ENCODE measurements at places on chromosomes 11 and 22. TPM values are rescaled to one million over a fixed set of nuclear protein-coding genes. Genes with fewer than 3 reads are reported as not detected.

ARL14EP gene
- total RNA-seq = 11.8 TPM

REXO2 gene
- 37.8 TPM for total RNA-seq

DEFB131B gene
- total RNA-seq = not detected

APOA5 gene
- not detected for total RNA-seq

- no peak for DNase-seq
Measured at GRCh38 chr11:9004183-9004926, 554 bp upstream of the NRIP3 start.

DNA sequence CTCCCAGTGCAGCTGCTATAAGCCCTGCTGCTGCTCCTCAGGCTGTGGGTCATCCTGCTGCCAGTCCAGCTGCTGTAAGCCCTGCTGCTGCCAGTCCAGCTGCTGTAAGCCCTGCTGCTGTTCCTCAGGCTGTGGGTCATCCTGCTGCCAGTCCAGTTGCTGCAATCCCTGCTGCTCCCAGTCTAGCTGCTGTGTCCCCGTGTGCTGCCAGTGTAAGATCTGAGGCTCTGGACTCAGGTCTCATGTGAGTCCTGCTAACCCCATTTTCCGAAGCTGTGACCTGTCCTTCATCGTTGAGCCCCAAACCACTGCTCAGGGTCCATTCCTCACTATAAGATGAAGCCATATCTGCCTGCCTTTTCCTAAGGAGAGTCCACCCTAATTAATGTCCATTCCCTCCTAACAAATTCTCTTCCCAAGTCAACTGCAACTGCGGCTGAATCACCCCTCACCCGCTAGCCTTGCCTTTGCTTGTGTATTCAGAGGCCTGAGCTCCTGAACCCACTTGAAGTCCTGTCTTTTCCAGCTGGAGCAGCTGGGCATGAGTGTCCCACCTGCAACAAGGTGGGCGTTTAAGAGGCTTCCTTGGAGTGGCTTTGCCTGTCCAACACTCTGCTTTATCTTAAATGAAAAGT lies 626 bp downstream of the KRTAP5-7 start:
- no peak for DNase-seq

GRCh38 chr11:81030186-81030585 lies 1589.4 kb upstream of the TENM4 start:
- no peak for DNase-seq

- no peak for DNase-seq
Measured at GRCh38 chr22:46984751-46985506, 222.5 kb downstream of the TBC1D22A start.

- DNase-seq = no peak
Measured at GRCh38 chr11:76820184-76820566, 37.0 kb downstream of the TSKU start.

GRCh38 chr11:83613767-83614121 lies 327.6 kb upstream of the CCDC90B start:
- no peak for DNase-seq

GRCh38 chr11:5547982-5548381 lies 358 bp downstream of the OR52H1 start:
- DNase-seq = no peak

- DNase-seq = no peak
Measured at GRCh38 chr11:85088286-85088685, 538.9 kb downstream of the DLG2 start.

GRCh38 chr11:128469220-128469619 lies 118.1 kb downstream of the ETS1 start:
- DNase-seq = no peak

Data from left colon (tissue), 2 donors.